WERI-Rb-1 (cell line): ENCODE measurements at places on chromosomes 16 and 17.

DNA sequence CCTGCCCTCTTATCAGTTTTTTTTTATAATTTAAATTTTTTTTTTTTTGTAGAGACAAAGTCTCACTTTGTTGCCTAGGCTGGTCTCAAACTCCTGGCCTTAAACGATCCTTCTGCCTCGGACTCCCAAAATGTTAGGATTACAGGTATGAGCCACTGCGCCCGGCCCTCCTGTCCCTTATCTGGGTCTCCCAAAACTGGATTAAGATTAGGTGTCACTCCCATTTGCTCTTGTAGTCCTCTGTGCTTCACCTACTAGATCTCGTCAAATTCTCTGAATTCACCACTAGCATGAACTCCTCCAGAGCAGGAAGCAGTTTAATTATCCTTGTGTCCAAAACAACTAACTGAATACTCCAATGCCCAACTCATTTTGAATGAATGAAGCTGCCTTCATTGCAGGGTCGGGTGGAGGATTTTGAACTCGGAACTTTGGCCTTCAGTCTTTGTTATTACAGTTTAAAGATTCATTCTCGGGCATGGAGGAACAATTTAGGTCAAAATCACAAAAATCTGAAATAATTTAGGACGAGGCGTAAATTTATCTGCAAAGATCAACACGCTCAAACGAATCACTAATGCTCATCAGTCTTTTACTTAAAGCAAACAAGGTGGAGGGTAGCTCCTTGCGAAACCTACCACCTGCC lies 802 bp upstream of the ATXN2L start:
- DNase-seq: no peak

- DNase-seq: no peak
Observed at GRCh38 chr17:7856011-7856810, 1.1 kb downstream of the NAA38 start.

- DNase-seq: no peak
Observed at GRCh38 chr17:81734405-81735263, 22.6 kb downstream of the SLC25A10 start.

- no peak for DNase-seq
Observed at GRCh38 chr17:71974051-71974450, 146.8 kb upstream of the SOX9 start.

- no peak for DNase-seq
Observed at GRCh38 chr17:81437191-81437651, 42.0 kb downstream of the BAHCC1 start.

DNA sequence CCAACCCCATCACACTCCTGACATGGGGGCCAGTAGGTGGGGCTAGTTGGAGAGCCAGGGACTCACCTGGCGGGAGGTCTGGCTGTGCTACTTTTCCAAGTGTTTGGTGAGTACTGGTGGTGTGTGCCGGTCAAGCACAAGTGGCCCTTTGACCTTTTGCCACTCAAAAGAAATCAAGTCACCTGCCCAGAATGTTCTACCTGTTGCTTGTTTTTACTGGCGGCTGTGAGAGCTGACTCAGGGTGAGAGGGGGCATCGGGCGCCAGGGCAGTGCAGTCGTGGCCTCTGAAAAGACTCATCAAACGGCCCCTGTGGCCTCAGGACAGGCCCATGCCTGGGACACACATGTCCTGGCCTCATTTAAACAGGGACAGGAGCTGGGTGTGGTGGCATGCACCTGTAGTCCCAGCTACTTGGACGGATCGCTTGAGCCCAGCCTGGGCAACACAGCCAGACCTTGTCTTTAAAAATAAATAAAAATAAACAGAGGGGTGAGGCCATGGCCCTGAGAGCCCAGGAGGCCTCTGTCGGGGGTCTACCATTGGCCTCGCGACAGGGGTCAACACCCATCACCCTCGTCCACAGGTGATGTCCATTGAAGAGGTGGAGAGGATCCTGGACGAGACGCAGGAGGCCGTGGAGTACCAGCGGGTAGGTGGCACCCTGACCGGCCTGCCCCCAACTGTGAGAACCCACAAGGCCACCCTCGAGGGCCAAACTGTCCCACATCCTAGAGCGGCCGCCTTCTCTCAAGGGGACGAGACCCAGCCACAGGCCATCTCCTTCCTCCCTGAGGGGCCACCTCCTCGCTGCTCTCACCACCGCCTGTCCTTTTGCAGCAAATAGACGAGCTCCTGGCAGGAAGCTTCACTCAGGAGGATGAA lies 5.0 kb downstream of the CHMP6 start:
- DNase-seq: no peak

- DNase-seq: no peak
Observed at GRCh38 chr17:16283705-16284104, 66.7 kb downstream of the PIGL start.

DNA sequence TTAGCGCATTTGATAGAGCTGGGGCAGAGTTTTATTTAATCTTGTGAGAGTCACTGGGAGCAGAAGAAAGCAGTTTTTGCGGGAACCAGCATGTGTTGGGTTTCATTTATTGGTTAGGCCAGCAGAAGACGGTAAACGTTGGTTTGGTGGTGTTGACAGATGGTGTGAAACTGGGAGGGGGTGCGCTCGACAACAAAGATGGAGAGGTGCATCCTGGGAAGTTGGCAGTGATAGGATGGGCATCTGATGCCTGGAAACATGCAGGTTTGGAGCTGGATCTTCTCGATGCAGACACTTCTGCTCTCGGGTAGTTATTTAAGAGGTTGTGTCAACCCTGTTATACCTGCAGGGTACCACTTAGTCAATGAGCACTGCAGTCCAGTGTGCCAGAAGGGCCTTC lies 24.9 kb upstream of the CLEC18A start:
- DNase-seq: no peak

DNA sequence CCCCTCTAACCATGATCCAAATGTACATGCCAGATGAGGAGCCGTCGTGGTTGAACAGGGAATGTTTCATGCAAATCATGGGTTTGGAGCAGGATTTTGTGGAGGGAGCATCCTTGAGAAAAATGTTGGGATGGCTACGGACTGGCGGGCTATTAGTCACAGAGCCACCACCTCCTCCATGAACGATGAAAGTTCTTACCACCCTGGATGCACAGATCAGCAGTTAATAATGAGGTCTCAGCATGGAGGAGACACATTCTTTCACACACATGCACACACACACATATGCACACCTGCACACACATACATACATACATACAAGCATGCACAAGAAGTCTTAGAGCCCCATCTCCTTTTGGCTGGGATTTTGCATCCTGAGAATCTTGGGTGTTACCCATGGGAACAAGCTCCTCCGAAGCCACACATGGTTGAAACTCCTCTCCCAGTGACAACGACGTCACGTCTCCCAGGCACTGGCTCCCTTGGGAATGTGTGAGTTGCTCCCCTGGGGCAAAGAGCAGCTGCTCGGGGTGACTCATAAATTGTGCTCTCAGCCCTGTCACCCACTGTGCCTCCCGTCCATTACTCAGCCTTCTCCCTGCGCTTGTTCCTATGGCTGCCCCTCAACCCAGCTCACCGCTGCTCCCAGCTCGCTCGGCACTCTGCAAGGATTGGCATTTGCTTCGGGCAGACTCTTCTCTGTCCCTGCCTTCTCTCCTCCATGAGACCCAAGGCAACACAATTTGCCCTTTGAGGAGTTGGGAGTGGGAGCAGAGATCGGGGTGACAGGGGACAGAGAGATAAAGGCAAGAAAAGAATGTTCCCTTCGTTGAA lies 344.6 kb downstream of the SOX9 start:
- no peak for DNase-seq

- DNase-seq: no peak
Observed at GRCh38 chr16:22961206-22961605, 147.2 kb downstream of the HS3ST2 start.

GRCh38 chr16:4787627-4788482 lies at the start of gene SEPTIN12:
Gene SEPTIN12 (minus strand): TSS chr16:4788345. CDS start chr16:4787645, 700 bp downstream.
- peak; percentile 99 for DNase-seq

GRCh38 chr17:73566905-73567782 lies 77.1 kb downstream of the SDK2 start:
- no peak for DNase-seq

DNA sequence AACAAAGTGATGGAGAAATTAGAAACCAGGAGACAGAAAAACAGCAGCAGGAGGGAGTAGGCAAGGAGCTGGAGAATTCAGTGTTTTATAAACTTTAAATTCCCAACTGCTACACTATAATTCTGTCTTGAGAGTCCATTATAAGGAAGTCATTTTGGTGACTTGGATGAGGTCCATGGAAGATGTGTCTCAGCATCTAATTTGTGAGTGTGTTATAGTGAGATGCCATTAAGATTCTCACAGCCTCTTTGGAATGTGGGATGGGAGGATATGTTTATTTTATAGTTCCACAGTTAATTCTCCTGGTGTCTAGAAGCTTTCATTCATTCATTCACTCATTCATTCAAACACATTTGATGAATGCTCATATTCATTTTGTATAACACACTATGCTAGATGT lies 206.0 kb upstream of the MYOCD start:
- DNase-seq: no peak

DNA sequence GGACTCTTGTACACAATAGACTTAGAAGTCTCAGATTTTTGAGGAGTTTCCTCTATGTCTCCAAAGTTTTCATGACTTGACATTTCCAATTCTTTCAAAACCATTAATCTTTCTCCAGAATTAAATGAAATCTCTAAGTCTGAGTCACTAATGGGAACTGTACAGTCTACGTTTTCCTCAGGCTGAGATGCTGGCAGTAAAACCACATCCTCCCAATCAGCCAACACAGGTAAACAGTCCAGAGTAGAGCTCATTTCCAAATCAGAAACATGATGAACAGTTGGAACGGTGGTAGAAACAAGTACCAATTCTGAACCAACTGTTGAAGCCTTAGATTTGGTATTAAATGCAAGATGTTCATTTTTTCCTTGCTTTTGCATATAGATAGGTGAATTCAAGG lies 7.9 kb downstream of the ERI2 start:
- no peak for DNase-seq

GRCh38 chr16:66752958-66753357 lies 1.5 kb upstream of the DYNC1LI2 start:
- no peak for DNase-seq

DNA sequence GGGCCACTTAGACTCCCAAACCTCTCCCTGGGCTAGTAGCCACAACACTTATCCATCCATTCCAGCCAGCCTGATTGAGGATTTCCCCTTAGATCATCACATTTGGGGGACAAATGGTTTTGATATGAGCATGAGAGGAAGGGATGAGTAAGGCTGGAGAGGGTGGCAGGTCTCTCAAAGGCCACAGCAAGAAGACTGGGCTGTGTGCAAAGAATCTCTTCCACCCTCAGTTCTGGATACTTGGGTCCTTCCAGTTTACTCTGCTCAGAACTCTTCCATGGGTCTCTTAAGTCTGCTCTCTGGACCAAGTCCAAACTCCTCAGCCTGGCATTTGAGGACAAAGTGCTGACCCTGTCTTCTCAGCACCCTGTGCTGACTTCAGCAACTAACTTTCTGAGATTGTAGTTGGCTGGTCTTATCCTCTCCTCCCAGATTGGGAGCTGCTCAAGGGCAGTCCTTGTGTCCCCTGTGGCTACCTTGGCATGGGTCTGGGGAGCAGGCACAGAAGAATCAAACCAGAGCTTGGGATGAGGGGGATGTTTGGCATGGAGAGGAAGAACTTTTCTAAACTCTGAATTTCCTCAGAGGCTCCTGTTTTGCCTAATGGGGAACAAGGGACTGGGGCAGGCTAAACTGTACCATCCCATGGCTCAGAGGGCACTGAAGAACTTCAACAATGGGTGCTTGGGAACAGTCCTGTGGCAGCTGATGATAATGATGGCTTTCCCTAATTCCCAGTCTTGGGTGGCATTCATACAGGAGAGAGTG lies 3.1 kb upstream of the NFATC3 start:
- no peak for DNase-seq

DNA sequence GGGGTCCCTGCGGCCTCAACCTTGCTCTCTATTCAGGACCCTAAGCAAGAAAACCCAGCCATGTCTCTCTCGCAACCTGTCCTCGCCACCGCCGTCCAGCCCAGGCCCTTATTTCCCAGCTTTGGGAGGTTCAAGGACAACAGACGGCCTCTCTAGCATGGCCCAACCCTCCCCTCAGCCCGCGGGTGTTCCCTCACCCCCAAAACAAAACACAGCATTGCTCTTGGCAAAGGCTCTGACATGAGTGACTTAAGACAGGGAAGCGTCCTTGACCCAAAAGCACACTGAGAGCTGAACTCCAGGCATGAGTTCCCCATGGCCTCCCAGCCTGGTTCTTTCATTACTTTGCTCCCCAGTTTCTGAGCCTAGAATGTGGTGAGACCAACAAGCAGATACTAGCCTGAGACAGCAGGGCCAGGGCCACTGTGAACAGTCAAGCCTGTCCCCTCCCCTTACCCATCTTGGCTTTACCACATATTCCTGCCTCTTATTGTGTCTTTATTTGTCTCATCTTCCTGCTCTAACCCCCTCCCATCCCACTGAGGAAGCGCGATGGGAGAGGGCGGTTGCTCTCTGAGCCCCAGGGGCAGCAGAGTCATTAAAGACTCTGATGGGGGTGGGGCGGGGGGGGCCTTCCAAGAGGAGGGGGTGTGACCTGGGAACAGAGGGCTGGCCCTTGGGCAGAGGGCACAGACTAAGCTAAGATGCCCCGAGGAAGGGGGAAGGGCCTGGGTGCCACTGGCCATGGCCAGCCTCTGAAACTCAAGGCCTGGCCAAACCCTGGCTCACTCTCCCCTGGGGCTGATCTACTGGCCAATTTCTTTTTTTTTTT lies 11.8 kb downstream of the SREBF1 start:
- no peak for DNase-seq

- no peak for DNase-seq
Observed at GRCh38 chr17:20266806-20267458, 200.4 kb downstream of the LGALS9B start.

GRCh38 chr17:58224315-58224714 lies 5.3 kb upstream of the MKS1 start:
- no peak for DNase-seq

DNA sequence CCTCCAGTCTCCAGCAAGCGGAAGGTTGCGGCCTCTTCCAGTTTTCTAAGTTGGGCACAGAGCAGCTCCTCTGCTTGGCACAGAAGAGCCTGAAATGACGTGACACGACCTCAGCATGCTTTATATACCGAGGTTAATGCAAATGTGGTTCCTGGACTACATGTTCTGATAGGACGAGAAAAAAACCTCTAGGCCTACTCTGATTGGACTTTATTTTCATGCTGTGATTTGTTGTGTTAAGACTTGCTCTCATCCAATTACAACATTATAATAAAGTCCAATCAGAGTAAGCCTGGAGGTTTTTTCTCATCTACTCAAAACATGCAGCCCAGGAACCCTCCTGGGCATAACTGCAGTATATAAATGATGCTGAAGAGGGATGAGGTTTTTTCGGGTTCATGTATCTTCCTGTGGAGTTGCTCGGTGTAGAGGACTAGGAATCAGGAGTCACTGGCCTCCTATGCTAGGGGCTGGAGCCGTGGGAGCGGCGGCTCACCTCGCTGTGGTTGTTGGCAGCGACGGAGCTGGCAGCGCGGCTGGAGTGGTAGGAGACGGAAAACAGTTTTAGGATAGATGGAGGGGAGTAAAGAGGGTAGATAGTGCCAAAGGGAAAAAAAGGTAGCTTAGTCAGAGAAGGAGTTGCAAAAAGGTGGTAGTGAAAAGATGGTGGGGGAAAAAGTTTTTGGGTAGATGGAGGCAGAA lies 878.0 kb downstream of the KCNJ18 start:
- DNase-seq: no peak
